NCI-H1048 (cell line): ENCODE measurements at places on chromosomes 11 and 22.

- no peak for DNase-seq
These were observed 251.4 kb downstream of the BLID start for GRCh38 chr11:121864660-121865059.

- no peak for DNase-seq
These were observed 2.2 kb downstream of the CECR2 start for GRCh38 chr22:17371448-17371847.

DNA sequence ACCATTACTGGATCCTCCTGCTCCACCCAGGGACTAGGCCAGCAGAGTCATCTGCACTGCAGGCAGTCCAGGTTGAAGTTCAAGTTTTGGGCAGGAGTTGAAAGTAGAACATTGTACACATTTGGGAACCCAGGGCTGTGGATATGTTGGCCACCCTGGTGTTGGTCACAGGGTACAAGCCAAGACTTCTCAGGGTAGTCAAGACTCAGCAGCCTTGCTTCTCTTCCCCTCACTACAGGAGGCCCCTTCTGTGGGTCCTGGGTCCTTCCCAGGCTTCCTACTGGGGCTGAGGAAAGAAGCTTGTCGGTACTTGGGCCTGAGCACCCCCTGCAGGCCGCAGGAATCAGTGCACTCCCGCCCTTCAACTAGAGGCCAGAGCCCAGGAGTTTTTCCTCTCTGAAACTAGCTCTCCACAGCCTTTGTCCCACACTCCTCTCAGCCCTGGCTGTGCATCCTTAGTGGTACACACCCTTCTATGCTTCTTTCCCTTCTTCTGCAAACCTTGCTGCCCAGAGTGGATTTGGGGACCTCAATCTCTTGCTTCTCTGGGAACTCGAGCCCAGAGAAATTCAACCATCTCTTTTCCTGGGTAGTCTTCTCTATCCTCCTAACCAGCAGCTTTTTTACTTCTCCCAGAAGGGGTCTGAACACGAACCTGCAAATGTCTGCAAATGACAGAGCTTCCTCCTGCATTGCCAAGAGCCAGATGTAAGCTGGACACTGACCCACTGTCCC lies 2.6 kb upstream of the HPX start:
- DNase-seq, result no peak

DNA sequence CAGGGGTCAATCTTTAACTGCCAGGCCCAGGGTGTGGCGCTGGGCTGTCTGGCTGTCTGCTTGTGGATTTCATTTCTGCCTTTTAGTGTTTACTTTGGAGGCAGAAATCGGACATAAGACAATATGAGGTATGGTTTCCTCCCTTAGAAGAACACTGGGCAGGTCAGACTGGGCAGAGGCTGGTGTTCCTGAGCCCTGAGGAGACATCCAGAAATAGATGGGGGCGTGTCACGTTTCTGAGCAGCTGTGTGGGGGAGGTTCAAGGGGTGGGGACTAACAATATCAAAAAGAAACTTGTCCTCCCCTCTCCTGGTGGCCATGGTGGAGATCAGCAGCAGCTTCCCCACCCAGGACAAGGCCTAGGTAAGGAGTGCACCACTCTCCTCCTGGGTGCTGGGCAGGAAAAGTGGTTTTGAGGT lies at the start of gene ART1:
TSS of gene ART1 (plus strand) at position 312 of the 419 bp plus-strand sequence. CDS start 14,086 bp downstream, outside the sequence.
- no peak for DNase-seq

DNA sequence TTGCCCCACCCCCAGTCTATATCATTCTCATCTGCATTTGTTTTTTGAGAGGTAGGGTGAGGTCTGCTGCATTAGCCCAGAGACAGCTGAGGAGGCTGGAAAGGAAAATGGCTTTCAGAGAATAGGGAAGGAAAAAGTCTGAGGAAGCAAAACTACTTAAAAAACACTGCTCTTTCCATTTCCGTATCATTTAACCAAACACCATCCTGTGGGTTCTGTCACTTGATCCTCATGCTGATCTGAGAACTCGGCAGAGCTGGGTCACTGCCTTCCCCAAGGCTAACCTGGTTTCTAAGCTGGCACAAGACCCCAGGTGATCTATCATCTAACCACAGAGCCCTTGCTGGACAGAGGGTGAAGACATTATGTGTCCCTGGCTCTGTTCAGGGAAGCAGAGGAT lies 1.2 kb downstream of the FOLR2 start:
- DNase-seq, result no peak

- DNase-seq, result no peak
These were observed 81.6 kb upstream of the SORL1-AS1 start for GRCh38 chr11:121534131-121535093.

GRCh38 chr22:21714059-21714770 lies 21.4 kb downstream of the YPEL1 start:
- DNase-seq, result no peak

- DNase-seq, result no peak
These were observed 5.3 kb downstream of the SERPIND1 start for GRCh38 chr22:20779014-20779817.

DNA sequence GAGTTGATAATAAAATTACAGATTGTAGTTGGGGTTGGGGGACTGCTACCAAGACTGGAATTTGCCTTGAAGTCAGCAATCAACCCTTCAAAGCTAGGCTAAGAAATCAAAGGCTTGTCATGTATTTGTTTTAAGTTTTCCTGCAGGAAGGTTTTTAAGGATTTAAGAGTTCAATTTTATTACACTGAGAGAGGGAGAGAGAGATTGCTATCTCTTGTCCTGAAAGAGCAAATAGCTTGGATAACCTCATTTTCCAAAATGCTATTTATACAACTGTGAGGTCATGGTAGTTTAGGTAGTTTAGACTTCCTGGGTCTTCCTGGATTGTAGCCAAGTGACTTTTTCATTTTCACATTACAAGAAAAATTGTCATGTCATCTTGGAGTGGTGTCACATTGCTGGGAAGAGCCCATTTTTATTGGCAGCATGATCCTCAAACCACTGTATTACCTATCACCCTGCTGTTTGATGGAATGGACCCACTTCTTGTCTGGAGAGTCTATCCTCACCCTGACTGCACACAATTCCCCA lies 10.1 kb upstream of the PRSS23 start:
- no peak for DNase-seq

- no peak for DNase-seq
These were observed 1.0 kb downstream of the SMCO4 start for GRCh38 chr11:93541884-93542810.

GRCh38 chr11:128318856-128319474 lies 268.4 kb downstream of the ETS1 start:
- no peak for DNase-seq
